Activated CD4-positive, alpha-beta memory T cell treated with anti-CD3 and anti-CD28 coated beads for 36 hours (primary cell): ENCODE measurements at places on chromosomes 7 and 10.

- H3K27me3 ChIP-seq = no peaks in the 10 kb centered on the region
- no peaks in the 10 kb centered on the region for H3K36me3 ChIP-seq
- H3K4me1 ChIP-seq = no peaks in the 10 kb centered on the region
- no peak overlapping the region for H3K4me3 ChIP-seq
- no peak overlapping the region for H3K27ac ChIP-seq
These were observed 15.0 kb upstream of the STN1 start for GRCh38 chr10:103932971-103933370.

DNA sequence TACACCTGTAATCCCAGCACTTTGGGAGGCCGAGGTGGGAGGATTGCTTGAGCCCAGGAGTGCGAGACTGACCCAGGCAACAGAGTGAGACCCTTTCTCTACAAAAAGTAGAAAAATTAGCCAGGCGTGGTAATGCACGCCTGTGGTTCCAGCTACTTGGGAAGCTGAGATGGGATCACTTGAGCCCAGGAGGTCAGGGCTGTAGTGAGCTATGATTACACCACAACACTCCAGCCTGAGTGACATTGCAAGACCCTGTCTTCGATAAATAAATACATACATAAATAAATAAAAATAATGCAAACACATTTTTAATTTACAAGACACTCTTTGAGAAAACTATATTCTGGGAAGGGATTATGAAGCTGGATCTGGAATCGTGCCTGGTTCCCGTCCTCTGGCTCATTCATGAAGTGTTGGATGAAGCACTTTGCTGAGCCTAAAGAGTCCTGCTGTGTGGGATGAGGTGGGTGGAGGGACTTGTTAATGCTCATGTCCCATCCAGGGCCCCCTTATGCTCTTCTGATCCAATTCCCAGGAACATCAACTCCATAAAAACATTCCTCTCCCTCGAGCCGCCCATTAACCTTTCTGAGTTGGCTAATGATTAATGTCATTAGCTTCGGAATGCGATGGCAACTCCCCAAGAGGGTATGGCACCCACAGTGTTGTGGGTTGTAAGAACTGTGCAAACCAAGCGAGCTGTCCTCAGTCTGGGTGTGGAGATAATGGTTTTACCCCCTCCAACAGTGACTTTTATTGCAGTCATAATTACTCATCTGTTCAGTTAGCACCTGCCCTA lies 236.3 kb downstream of the BAMBI start:
- no peaks in the 10 kb centered on the region for H3K4me1 ChIP-seq
- no peak overlapping the region for H3K27ac ChIP-seq
- H3K4me3 ChIP-seq = no peak overlapping the region
- DNase-seq = no peak
- H3K27me3 ChIP-seq = peaks cover 3% of the 10 kb centered on the region

DNA sequence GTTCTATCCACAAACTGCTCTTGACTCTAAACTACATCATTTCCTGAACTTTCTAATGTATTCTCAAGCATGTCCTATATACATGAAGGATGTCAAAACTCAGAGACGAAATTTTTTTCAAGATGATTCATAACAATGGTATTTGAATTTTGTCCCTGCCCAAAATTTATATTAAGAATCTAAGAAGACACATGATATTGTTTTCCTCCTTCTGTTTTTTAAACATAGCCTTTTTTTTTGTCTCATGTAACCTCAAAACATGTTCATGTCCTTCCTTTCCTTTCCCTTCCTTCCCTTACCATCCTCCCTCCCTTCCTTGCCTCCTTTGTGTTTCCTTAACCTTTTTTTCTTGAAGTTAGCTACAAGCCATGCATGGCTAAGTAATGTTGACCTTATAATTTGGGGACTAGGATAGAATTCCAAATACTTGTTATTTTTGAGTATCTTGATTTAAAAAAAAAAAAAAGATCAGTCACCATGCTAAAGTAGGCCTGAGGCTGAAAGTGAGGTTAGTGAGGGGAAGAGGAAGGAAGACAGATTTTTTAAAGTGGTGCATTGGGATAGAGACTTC lies 163.0 kb downstream of the SUGCT start:
- H3K4me1 ChIP-seq = peaks cover 2% of the 10 kb centered on the region
- H3K27ac ChIP-seq = no peak overlapping the region
- H3K27me3 ChIP-seq = peaks cover 1% of the 10 kb centered on the region
- no peaks in the 10 kb centered on the region for H3K36me3 ChIP-seq
- no peak overlapping the region for H3K4me3 ChIP-seq
- DNase-seq = no peak

- peaks cover 2% of the 10 kb centered on the region for H3K27me3 ChIP-seq
- no peak for DNase-seq
- no peaks in the 10 kb centered on the region for H3K36me3 ChIP-seq
These were observed 238.9 kb downstream of the IPMK start for GRCh38 chr10:58028597-58029366.

- no peak overlapping the region for H3K27ac ChIP-seq
- H3K4me1 ChIP-seq = no peaks in the 10 kb centered on the region
- no peak for DNase-seq
- H3K27me3 ChIP-seq = peaks cover 14% of the 10 kb centered on the region
- H3K4me3 ChIP-seq = no peak overlapping the region
- peaks cover 2% of the 10 kb centered on the region for H3K36me3 ChIP-seq
These were observed 230.8 kb downstream of the CXCL12 start for GRCh38 chr10:44153918-44154670.

DNA sequence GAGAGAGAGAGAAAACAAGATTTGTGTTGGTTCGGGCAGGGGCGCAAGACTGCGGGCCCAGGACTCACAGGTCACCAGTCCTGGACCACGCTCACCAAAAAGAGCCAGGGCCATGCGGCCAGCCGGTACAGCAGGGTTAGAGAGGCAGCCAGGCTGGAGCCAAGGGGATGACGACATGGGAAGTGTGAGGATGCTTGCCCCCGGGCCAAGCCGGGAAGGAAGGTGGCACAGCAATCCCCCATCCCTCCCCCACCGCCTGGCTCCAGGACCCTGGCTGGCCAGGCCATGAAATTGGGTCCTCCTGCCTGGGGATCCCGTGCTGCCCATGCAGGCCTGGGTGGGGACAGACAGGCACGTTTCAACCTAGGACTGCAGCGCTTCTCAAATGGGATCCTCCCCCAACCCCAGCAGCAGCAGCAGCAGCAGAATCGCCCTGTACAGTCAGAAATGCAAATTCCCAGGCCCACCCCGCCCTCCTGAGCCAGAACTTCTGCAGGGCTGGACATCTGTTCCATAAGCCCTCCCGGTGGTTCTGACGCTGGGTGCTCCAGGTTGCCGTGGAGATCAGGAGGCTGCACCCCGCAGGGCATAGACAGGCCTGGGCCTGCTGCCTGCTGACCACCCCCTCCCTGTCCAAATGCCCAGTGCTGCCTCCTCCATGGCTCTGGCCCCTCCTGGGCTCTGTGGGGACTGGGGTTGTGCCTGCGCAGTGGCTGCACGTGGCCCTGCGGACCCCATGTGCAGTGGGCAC lies 35.0 kb downstream of the YKT6 start:
- no peak overlapping the region for H3K27ac ChIP-seq
- no peaks in the 10 kb centered on the region for H3K27me3 ChIP-seq
- DNase-seq = no peak
- no peak overlapping the region for H3K4me3 ChIP-seq

DNA sequence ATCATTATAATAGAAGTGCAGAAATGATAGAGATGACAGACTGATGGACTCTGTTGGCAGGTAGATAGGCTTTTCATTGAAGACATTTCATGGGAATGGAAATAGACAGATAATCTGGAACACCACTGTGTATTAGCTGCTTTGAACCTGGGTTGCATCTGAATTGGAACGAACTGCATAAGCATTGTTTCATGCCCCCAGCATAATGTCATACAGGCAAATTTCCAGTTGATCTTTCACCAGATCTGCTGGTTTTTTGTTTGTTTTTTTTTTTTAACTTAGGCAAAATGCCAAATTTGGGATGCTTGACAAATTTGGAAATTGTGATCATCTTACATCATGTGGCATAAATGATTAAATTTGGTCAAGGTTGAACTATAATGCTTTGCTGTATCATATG lies 172.1 kb upstream of the AOAH start:
- H3K36me3 ChIP-seq = peaks cover 43% of the 10 kb centered on the region
- no peak overlapping the region for H3K27ac ChIP-seq
- H3K27me3 ChIP-seq = no peaks in the 10 kb centered on the region
- no peak for DNase-seq
- H3K4me3 ChIP-seq = no peak overlapping the region

- no peak overlapping the region for H3K27ac ChIP-seq
- no peaks in the 10 kb centered on the region for H3K36me3 ChIP-seq
- DNase-seq = no peak
- no peaks in the 10 kb centered on the region for H3K27me3 ChIP-seq
- H3K4me1 ChIP-seq = no peaks in the 10 kb centered on the region
These were observed 1548.1 kb upstream of the LRRTM3 start for GRCh38 chr10:65377687-65378086.

DNA sequence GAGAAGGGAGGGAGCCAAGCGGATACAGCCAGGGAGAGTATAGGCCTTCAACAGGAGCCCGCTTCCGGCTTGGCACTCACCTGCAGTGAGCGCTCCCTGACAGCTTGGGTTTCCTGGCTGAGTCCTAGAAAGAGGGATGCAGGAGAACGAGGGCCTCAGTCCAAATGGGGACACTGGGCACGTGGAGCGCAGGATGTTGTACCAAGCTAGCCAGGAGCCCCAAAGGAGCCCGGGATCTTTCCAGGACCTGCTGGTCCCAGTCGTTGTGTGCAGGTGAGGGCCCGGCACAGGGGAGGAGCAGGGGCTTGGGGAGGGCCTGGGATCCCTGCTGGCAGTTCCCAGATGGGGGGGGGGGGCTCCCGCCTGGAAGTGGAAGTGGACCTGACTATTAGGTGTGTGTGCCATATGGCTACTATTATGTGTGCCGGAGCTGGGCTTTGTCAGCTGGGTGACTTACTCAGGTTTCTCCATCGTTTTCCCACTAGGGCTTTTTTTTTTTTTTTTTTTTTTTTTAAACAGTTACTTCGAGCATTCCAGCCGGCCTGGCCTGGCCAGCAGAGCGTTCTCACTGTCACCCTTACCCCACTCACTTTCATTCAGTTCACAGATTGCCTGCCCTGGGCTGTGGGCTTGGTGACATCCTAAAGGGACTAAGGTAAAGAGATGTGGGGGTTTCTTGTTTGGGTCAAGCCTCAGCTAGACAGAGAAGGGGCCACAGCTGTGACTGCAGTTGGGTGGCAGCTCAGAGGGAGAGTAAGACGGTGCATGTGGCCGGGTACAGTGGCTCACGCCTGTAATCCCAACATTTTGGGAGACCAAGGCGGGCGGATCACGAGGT lies 3.8 kb downstream of the AGAP3 start:
- H3K4me1 ChIP-seq = peaks cover 28% of the 10 kb centered on the region
- no peak for DNase-seq
- H3K4me3 ChIP-seq = no peak overlapping the region
- H3K27ac ChIP-seq = no peak overlapping the region
